Gastrocnemius medialis (tissue), 4 donors: ENCODE measurements at places on chromosomes 2 and 18. TPM values are rescaled to one million over a fixed set of nuclear protein-coding genes. Genes with fewer than 3 reads are reported as not detected.

GRCh38 chr18:35671966-35672603, 90.5 kb downstream of the GALNT1 start:
- H3K4me3 ChIP-seq = no peak overlapping the region
- H3K27ac ChIP-seq = no peak overlapping the region
- no peak for DNase-seq

- no peak for DNase-seq
- no peaks in the 10 kb centered on the region for H3K27me3 ChIP-seq
- no peaks in the 10 kb centered on the region for H3K36me3 ChIP-seq
- H3K4me1 ChIP-seq = peaks cover 98% of the 10 kb centered on the region
- H3K27ac ChIP-seq = peak overlapping the region; percentile 89
Measured at GRCh38 chr2:54977149-54977548, 73.1 kb downstream of the RTN4 start.

Gene PMAIP1
- total RNA-seq = 1.7 TPM

- no peak overlapping the region for H3K27ac ChIP-seq
- H3K27me3 ChIP-seq = no peaks in the 10 kb centered on the region
- no peaks in the 10 kb centered on the region for H3K36me3 ChIP-seq
Measured at GRCh38 chr2:223554923-223555322, 47.2 kb downstream of the SCG2 start.
